ENCODE measurements at places on chromosomes 4 and X.
A peak's percentile ranks its signal among the peaks of the same experiment; 100 is the strongest.

DNA sequence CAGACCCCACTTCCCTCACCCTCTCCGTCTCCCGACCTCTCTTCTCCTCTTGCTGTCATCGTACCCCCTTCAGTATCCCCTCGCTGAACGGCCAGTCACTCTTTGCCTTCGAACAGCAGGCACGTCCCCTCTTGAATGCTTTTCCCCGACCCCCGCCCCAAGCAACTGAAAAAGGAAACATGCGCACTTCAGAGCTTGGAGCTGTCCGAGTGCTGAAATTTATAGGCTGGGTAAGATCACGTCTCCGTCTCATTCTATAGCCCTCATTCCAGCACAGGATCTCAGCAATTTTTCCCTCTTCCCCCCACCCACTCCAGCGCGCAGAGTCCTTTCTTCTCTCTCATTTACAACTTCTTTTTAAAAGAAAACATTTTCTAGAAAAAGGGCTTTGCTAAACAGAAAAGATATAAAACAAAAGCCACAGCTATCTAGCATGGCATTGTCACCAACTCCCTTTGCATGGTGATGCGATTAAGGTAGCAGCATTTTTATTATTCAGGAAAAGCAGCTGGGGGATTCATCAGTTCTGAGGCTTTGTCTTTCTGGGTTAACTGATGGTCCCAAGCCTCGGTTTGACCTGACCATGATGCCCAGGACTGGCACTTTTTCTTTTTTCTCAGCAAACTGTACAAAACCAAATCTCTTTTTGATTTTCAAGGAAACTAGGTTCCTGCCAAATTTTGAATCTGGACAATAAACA is at the start of gene GLRA2:
Gene GLRA2 (plus strand): TSS at position 247 of the 700 bp plus-strand sequence. CDS start 522 bp downstream, outside the sequence.
- DNase-seq = peak; percentile 47

DNA sequence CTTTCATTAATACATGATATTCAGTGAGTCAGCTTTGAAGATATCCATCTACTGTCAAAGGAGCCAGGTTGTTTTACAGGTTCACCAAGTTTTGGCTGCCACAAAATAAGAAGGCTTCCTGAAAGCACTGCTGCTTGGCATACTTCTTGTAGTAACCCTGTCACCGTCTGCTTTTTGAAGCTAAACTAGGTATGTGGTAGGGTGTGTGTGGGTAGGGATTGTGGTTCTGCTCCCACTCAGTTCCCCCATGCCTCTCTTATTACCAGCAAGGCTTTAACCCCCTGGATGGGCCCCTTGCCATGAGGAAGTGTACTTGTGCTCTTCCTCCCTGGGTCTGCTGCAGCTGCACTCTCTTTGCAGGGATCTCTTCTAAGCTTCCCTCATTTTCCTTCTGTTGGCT is 191.2 kb downstream of the BANK1 start:
- peak; percentile 76 for DNase-seq

DNA sequence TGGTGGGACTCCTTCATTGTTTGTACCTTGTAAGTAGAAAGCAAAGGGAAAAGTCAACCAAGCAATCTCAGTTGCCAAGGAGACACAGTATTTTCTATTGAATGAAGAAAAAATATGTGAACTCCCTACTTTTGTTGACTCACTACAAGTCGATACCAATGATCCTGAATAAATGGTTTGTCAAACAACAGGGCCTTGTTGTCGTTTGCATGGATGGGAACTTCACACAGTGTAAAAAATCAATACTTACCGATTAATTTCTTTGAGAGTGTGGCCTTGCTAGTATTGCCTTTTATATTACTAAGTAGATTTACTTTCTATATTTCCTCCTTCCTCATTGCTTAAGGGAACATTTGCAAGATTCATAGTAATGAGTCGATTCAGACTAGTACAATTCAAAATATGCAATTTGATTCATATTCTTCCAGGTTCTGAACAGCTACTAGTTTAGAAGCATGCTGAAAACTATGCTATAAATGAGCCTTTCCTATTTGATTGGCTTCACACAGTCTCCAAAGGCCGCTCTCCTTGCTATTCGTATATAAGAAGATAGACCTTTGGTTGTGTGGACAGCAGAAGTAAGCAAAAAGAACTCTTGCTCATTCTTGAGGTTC is 108.0 kb downstream of the ZNF330 start:
- no peak for DNase-seq

- no peak for DNase-seq
These were observed 2.1 kb upstream of the DIAPH2 start for GRCh38 chrX:96682516-96682915.

- DNase-seq = peak; percentile 13
These were observed 38.1 kb upstream of the ARSH start for GRCh38 chrX:2967998-2968909.

DNA sequence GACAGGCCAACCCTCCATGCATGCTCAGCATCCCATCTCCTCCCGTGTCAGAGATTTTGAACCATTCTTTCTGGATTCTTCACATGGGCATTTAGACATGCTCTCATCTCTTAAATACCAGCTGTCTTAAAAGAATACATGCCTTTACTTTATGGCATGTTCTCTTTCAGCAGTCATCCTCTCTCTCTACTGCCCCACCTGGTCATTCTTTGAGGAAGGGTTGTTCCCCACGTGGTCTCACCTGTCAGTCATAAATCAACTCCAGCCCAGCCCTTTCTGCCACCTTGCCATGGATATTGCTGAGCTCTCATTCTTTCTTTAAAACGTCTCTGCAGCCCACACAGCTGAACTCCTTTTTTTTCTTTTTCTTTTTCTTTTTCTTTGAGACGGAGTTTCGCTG is 111.3 kb downstream of the ARHGAP10 start:
- DNase-seq = peak; percentile 50

- no peak for DNase-seq
These were observed 45.0 kb upstream of the STOX2 start for GRCh38 chr4:183860119-183860518.

- DNase-seq = no peak
These were observed 5.6 kb downstream of the MAOA start for GRCh38 chrX:43661521-43662240.

GRCh38 chr4:3368841-3369760 is 72.7 kb upstream of the HGFAC start:
- peak; percentile 35 for DNase-seq

DNA sequence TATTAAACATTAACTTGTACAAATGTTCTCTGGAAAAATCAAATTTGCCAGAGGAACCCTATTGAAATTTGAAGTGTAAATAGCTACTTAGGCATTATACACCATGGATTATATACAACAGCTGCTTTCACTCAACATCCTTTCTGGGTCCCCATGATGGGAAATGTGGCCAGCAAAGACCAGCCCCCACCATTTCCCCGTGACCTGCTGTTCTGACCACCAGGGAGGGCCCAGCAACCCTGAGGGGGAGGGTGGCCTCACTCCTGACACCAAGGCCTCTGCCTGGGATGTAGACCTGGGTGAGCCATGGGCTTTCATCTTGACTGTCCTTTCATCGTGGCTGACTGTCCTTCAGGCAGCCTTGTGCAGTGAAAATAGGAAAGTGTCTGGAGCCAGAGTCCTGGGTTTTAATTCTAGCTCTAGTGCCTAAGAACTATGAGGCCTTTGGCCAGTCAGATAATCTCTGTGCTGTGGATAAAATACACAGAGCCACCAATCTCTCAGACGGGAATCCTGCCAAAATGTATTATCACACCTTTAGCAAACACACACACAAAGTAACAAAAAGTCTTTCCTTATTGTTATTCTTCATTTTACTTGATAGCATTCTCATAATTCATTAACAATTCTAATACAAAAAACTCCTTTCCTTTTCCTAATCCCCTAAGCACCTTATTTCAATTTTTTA is 45.1 kb downstream of the NR3C2 start:
- no peak for DNase-seq

GRCh38 chr4:154822775-154823174 is 41.7 kb downstream of the RBM46 start:
- DNase-seq = no peak

GRCh38 chrX:75638332-75638731 is 115.5 kb upstream of the ZDHHC15 start:
- no peak for DNase-seq

GRCh38 chr4:5660185-5660584 is 48.2 kb downstream of the EVC2 start:
- DNase-seq = no peak

GRCh38 chr4:84529169-84529751 is 30.2 kb upstream of the NKX6-1 start:
- DNase-seq = peak; percentile 66

- no peak for DNase-seq
These were observed 26.7 kb upstream of the VEGFD start for GRCh38 chrX:15410947-15411346.

DNA sequence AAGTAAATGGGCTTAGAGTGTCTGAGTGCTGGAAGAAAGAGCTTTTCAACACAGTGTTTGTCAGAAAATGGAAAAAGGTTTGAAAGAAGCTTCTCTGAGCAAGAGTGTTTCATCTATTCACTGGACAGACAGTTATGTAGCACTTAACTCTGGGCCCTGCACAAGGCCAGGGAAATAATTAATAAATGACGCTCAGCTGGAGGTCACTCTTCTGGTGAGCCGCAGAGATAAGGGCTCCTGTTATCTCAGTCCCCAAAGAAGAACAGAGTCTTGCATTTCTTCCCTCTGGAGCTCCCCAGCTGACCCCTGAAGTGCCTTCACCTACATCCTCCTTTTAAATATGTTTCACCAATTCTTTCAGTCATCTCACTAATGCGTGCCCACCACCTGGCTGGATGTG is 90.4 kb downstream of the SLC16A2 start:
- no peak for DNase-seq

GRCh38 chr4:89256203-89256800 is 51.3 kb downstream of the GPRIN3 start:
- DNase-seq = no peak

DNA sequence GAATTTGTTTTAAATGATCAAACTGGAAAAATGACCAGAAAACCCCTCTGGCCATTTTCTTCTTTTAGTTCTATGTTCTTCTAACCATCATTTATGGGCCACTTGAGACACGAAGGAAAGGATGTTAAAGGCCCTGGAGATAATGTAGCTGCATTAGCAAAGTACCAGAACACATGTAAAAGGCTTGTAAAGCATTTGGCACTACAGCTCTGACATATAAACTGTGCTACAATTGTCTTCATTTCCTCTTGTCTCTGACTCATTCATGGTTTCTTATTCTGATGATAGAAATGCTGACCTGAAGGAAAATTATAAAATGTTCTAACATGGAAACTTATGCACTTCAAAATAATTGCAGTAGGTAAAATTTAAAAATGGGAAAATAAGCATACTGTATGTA is 388.7 kb downstream of the FAT4 start:
- no peak for DNase-seq

GRCh38 chr4:8617486-8618040 is 25.0 kb downstream of the CPZ start:
- no peak for DNase-seq

GRCh38 chr4:76784237-76784636 is 113.7 kb downstream of the SOWAHB start:
- peak; percentile 18 for DNase-seq

- DNase-seq = no peak
These were observed 1020.5 kb upstream of the AGA start for GRCh38 chr4:178462710-178463109.

GRCh38 chr4:81257021-81257420 is 42.0 kb upstream of the PRKG2 start:
- no peak for DNase-seq

GRCh38 chr4:182255441-182256190 is 12.4 kb downstream of the TENM3 start:
- no peak for DNase-seq

- DNase-seq = peak; percentile 43
These were observed 8.7 kb downstream of the GUCY2F start for GRCh38 chrX:109472939-109473735.

GRCh38 chr4:88070031-88070430 is 62.6 kb downstream of the PKD2 start:
- no peak for DNase-seq

- DNase-seq = no peak
These were observed 49.4 kb downstream of the ANXA3 start for GRCh38 chr4:78601013-78601412.

GRCh38 chr4:67204441-67204840 is 340.9 kb downstream of the CENPC start:
- peak; percentile 68 for DNase-seq

- DNase-seq = no peak
These were observed 46.0 kb downstream of the ANKRD50 start for GRCh38 chr4:124666496-124666895.

DNA sequence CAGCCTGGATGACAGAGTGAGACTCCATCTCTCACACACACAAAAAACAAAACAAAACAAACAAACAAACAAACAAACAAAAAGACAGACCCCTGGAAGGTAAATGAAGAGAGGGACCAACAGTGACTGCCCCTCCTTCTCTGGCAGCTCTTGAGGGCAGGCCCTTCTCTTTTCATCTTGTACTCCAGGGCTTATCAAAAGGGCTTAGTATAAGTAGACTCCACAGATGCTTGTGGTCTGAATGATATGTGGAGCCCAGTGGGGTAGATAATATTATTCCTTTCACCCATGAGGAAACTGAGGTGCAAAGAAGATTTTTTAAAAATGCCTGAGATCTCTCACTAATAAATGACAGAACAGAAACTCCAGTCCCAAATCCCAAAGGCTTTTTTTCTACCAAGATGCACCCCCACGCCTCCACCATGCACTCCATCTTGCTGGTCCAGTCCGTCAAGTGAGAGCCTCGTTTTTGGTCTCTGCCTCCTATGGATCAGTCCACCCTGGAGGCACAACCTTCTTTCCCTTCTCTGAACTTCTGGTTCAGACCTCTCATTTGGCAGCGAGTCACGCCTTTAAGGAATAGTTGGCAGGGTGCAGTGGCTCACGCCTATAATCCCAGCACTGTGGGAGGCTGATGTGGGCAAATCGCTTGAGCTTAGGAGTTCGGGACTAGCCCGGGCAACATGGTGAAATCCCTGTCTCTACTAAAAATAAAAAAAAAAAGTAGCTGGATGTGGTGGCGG is 17.0 kb upstream of the CHRNA9 start:
- peak; percentile 61 for DNase-seq

DNA sequence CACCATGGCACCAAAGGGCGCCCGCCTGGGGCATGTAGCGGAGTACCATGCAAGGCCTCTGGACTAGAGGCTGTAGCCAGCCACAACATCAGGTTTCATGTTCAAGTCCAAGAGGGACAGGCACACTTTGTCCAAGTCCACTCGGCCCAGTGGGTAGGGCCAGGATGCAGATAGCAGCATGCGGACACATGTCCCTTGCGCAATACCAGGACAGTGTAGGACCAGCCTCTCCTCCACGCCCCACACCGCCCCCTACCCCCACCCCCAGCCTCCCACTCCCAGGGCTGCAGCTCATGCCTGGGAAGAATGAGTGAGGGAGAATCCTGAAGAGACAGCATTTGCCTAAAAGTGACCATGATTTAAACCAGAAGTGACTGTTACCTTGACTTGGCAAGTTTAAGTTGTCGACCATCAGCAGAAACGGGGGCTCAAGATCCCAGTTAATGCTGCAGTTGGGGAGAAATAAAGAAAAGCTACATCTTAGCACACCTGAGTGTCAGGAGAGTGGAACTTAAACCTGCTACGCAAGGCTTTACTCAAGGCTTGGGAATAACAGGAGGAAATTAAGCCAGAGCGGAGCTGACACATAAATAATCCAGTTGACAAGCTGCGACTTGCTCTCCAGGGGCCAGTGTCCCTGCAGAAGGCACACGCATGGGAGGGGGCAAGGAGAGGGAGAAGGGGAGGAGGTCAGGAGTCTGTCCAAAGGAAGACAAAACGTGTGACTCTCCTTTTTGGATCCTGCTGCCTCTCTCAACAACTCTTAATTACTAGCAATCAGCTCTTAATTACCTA is 221.7 kb downstream of the BCOR start:
- no peak for DNase-seq

Measured in hematopoietic multipotent progenitor cell treated with erythropoietin and hydrocortisone succinate and interleukin-3 and kit ligand, for 4 days (in vitro differentiated cells).